ENCODE measurements at places on chromosomes 16 and 17. TPM values are rescaled to one million over a fixed set of nuclear protein-coding genes. Genes with fewer than 3 reads are reported as not detected.

DNA sequence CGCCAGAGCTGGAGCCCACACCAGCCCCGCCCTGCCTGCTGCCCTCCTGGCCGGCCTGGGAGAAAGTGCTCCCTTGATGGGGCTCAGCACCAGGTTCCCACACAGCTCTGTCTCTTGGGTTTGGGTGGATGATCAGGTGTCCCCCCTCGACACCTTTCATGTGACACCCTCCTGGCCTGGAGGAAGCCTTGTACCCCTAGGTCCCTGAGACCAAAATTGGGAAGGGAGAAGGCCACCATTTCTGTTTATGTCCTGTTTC, 19.4 kb upstream of the PLLP start:
- DNase-seq: no peak

GRCh38 chr16:3046641-3047386, 453 bp downstream of the MMP25 start:
- no peak for DNase-seq

The HASPIN gene
- 0.20 TPM for polyA plus RNA-seq

GRCh38 chr16:17437981-17438380, 32.8 kb downstream of the XYLT1 start:
- no peak for DNase-seq

- DNase-seq: no peak
These were observed 168.0 kb upstream of the RPH3AL start for GRCh38 chr17:520447-521182.

The C16orf54 gene
- polyA plus RNA-seq: 9.6 TPM

The BEAN1 gene
- not detected for polyA plus RNA-seq

- DNase-seq: no peak
These were observed 66.7 kb downstream of the RPGRIP1L start for GRCh38 chr16:53636978-53637377.

- DNase-seq: no peak
These were observed 15.7 kb downstream of the BRIP1 start for GRCh38 chr17:61847659-61848058.

DNA sequence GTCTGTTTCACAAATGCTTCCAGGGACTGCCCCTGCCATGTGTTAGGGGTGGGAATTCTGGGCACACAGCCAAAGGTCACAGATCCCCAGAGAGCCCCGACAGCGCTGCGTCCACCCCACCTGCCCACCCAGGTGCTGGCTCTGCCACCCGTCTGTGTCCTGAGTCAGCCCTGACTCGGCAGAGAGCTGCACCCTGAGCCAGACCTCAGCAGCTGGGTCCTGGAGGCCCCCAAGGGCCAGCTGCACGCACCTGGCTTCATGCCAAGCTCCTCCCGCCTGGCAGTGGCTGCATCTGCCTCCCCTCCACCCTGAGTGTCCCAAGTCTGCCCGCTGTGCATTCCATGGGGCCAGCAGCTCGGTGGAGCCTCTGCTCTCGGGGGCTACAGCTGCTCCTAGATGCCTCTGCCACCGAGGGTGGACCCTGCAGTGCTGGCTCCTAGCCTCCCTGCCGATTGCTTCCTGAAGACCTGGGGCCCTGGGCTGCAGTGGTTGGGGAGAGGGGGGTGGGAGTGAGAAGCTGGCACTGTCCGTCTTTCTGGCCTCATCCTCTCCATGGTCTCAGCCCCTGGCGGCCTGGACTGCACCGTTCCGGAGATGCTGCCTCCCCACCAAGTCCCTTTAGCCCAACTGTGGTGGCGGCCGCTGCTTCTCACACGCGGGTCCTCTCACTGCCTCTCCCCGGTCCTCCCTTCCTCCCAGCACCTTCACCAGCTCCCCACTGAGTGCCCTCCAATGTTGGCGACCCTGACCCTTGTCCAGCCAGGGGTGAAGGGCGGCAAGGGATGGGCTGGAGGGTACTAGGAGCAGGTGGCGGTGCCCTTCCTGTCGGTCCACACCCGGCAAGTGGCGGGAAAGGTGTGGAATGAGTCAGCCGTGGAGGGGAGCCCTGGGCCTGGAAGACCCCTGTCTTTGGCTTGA, 3.0 kb downstream of the SECTM1 start:
- no peak for DNase-seq

DNA sequence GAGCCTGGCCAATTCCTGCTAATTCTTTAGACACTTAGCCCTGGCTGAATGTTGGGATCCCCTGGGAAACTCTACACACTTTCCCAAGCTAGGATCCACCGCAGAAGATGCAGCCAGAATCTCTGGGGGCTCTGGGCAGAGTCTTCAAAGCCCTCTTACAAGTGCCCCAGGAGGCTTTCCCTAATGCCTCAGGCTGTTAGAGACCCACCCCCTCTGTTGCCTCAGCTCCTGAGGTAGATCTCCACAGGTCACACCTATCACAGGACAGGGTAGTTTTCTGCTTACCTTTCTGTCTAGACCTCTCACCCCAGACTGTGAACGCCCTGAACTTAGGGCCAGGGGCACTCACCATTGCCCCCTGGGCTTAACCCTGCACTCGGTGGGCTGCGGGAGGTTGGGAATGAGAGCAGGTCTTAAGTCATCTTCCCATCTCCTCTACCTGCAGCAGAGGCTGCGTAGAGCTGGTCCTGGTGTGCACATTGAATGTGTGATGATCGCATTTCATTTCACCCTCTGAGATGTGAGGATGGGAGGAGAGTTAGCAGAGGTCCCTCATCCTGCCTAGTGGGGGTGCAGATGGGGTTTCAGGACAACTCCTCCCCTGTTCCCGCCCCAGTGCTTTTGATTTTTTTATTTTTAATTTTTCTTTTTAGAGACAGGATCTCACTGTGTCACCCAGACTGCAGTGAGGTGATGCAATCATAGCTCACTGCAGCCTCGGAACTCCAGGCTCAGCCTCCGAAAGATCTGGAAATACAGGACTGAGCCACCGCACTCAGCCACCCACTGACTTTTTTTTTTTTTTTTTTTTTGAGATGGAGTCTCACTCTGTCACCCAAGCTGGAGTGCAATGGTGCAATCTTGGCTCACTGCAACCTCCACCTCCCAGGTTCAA, 89.0 kb upstream of the LHX1 start:
- no peak for DNase-seq

GRCh38 chr17:55023626-55024025, 55.1 kb downstream of the STXBP4 start:
- no peak for DNase-seq

GRCh38 chr16:4309833-4310266, 6.0 kb upstream of the GLIS2 start:
- peak; percentile 47 for DNase-seq

GRCh38 chr16:9092282-9092977, 986 bp downstream of the HAPSTR1 start:
- peak; percentile 54 for DNase-seq

The CMTM2 gene
- not detected for polyA plus RNA-seq

- DNase-seq: no peak
These were observed 9.5 kb downstream of the ALOX15 start for GRCh38 chr17:4631836-4632580.

- DNase-seq: no peak
These were observed 8.4 kb downstream of the SOST start for GRCh38 chr17:43750153-43750552.

The GSDMA gene
- not detected for polyA plus RNA-seq

DNA sequence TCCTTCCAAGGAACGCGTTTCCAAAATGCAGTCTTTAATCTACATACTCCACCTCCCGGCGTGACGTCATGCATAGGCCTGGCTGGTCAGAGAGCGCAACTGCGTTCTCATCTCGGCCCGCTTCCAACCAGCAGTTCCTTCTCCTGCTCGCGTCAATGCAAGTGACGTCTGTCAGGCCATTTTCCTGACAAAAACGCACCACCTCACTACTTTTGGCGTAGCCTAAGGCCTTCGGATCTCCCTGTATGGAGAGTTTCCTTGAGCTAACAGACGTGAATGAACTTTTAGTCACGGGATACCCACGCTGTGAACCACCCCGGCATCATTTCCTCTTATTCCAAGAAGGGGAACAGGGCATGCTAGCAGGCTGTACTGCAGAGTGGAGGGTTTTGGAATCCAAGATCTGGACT, 25.0 kb downstream of the TEX14 start:
- DNase-seq: peak; percentile 14

DNA sequence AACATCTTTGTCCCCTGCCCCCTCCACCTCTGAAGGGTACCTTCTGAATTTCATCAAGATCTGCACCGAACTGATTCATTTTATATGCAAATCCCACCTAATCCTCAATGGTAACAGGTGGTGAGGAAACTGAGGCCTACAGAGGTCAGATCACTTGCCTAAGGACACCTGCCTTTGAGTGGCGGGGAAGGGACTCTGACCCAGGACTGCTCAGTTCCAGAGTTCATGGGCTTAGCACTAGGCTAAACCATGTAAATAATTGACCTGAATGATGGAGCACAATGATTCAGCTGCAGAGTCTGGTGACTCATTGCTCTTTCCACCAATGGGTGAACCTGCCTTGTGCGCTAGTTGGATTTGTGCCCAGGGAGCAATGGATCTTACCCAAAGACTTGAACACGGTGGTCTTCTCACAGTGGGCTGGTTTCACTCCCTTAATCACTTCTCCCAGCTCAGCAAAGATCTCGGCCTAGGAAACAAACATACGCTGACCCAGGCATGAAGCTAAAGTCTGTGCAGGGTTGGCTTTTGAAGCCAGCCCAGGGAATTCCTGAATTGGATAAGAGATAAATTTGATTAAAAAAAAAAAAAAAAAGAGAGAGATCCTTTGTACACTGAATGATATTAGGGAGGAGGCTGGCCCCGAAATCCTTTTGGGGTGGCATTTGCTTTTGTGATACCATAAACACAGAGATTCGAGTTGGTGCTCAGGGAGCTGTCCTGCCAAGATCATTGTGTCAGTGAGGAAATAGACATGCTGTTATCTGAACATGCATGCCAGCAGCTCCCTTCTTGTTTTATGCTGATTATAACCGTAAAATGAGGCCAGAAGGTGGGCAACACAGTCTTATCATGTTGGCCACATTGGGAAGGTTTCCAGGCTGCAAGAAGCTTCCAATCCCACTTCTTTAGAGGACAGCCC, 17.0 kb downstream of the CRYM start:
- DNase-seq: no peak

DNA sequence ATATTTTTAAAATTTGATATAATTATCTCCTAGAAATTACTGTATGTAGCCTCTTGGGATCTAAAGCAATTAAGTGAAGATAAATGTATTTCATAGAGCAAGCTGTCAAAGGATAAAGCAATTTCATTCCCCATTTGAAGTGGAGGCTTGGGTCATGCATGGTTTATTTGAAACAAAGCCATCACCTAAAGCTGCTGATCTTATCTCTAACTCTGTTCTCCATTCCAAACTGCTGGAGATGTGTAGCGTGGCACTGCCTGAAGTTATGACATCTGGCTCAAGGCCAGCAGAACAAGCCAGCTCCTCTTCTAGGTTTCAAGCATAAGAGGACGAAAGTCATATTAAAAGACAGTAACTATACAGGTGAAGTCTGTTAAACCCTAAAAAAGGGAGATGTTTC, 83.9 kb downstream of the HIC1 start:
- DNase-seq: no peak
